ENCODE measurements at places on chromosomes 3 and 15. TPM values are rescaled to one million over a fixed set of nuclear protein-coding genes. Genes with fewer than 3 reads are reported as not detected.

The GMNC gene
- 1.3 TPM for total RNA-seq

GRCh38 chr3:71724584-71725270 is 475 bp downstream of the EIF4E3 start:
- H3K36me3 ChIP-seq: no peaks in the 10 kb centered on the region
- H3K4me1 ChIP-seq: peaks cover 21% of the 10 kb centered on the region
- H3K27me3 ChIP-seq: no peaks in the 10 kb centered on the region

- no peaks in the 10 kb centered on the region for H3K27me3 ChIP-seq
- no peaks in the 10 kb centered on the region for H3K36me3 ChIP-seq
- peaks cover 17% of the 10 kb centered on the region for H3K4me1 ChIP-seq
- H3K27ac ChIP-seq: peak overlapping the region; percentile 87
- peak; percentile 24 for DNase-seq
- H3K4me3 ChIP-seq: no peak overlapping the region
Observed at GRCh38 chr3:46662771-46663551, 30.5 kb downstream of the ALS2CL start.

The SYNPR gene
- not detected for total RNA-seq

The CSPG4 gene
- total RNA-seq: 19.8 TPM

The PLD1 gene
- 69.4 TPM for total RNA-seq

DNA sequence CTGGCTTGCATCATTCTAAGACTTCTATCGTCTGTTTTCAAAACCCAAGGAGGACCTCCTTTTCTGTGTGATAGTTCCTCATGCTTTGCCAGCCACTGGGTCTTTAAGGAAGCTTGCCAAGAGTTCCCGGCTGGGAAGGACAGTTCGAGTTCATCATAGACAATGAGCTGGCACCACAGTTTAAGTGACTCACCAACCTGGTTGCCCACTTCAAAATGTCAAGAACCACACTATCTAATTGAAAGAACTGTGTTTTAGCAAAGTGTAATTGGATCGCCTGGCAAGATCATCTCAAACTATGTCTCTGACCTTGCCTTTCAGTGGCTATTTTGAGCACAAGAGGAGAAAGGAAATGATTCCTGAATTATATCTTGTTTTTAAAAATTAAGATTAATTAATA is 27.9 kb downstream of the SOX2 start:
- H3K4me3 ChIP-seq: no peak overlapping the region
- DNase-seq: no peak
- H3K4me1 ChIP-seq: no peaks in the 10 kb centered on the region
- peaks cover 63% of the 10 kb centered on the region for H3K27me3 ChIP-seq
- H3K36me3 ChIP-seq: no peaks in the 10 kb centered on the region

GRCh38 chr15:40192942-40193341 is 32.1 kb downstream of the BUB1B start:
- H3K27ac ChIP-seq: no peak overlapping the region
- no peak for DNase-seq
- H3K4me1 ChIP-seq: no peaks in the 10 kb centered on the region
- no peaks in the 10 kb centered on the region for H3K36me3 ChIP-seq

The ADAM10 gene
- total RNA-seq: 91.0 TPM

DNA sequence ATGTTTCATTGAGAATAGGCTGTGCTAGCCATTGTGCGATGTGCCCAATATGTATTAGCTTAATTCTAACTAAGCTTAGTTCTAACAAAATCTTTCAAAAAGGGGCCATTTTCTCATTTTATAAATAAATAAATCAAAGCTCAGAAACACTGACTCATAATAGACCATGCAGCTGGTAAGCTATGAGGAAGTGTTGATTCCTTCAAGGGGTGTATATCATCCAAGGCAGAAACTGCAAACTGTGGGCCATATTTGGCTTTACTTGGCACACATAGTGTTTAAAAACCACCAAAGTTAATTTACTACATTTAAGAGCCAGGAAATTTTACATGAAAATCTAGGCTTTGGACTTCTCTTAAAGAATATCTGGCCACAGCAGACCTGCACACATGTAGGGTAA is 136.5 kb downstream of the ZNF621 start:
- DNase-seq: no peak
- H3K27ac ChIP-seq: no peak overlapping the region
- H3K36me3 ChIP-seq: no peaks in the 10 kb centered on the region
- H3K4me1 ChIP-seq: no peaks in the 10 kb centered on the region
- H3K4me3 ChIP-seq: no peak overlapping the region

- H3K4me1 ChIP-seq: no peaks in the 10 kb centered on the region
- DNase-seq: no peak
- H3K4me3 ChIP-seq: no peak overlapping the region
- H3K36me3 ChIP-seq: no peaks in the 10 kb centered on the region
Observed at GRCh38 chr3:188976407-188976806, 195.4 kb upstream of the TPRG1 start.

DNA sequence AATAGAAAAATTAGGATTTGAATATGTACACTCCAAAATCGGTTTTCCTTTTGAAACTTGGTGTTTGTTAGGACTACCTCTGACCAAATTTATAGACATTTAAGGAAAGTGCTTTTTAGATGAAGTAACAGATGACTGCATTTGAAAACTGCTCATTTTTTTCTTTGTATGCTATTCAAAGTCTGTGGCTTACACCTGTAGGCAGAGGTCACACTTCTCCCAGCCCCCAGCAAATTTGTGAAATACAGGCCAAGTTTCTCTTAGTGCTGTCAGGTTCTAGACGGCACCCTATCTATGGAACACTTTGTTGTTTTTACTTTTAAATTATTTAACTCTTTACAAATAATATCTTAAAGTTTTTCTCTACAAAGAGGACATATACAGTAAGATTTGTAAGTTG is 100.8 kb upstream of the C15orf61 start:
- no peaks in the 10 kb centered on the region for H3K27me3 ChIP-seq
- H3K4me3 ChIP-seq: no peak overlapping the region
- DNase-seq: no peak
- no peak overlapping the region for H3K27ac ChIP-seq
- H3K36me3 ChIP-seq: no peaks in the 10 kb centered on the region
- no peaks in the 10 kb centered on the region for H3K4me1 ChIP-seq

The CCDC71 gene
- 16.9 TPM for total RNA-seq

GRCh38 chr3:33134026-33134625 is 20.3 kb downstream of the CRTAP start:
- H3K36me3 ChIP-seq: peaks cover 39% of the 10 kb centered on the region
- H3K4me1 ChIP-seq: no peaks in the 10 kb centered on the region
- no peak overlapping the region for H3K27ac ChIP-seq

GRCh38 chr3:194103505-194103904 is 32.4 kb upstream of the HES1 start:
- no peak overlapping the region for H3K4me3 ChIP-seq
- peaks cover 4% of the 10 kb centered on the region for H3K4me1 ChIP-seq
- DNase-seq: no peak
- H3K27ac ChIP-seq: no peak overlapping the region

- H3K4me3 ChIP-seq: no peak overlapping the region
- H3K27ac ChIP-seq: no peak overlapping the region
- H3K27me3 ChIP-seq: no peaks in the 10 kb centered on the region
- H3K36me3 ChIP-seq: no peaks in the 10 kb centered on the region
- no peak for DNase-seq
- peaks cover 5% of the 10 kb centered on the region for H3K4me1 ChIP-seq
Observed at GRCh38 chr3:159938714-159939113, 49.9 kb upstream of the IL12A start.

DNA sequence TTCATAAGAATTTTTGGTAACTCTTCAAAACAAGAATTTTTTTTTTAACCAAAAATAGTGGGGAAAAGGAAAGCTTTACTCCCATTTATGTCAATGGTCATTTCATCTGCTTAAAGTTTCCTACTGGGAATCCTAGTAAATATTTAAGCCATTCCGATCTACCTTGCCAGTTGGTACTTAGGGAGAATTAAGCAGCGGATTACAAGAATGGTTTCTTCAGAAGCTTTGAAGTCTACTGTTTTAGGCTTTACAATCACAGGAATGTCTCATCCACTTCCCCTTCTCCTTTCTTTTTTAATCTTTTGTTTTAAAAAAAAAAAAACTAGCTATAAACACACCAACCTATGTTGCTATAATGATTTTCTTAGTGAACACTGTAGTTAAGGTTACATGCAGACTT is 341.4 kb upstream of the ATP11B start:
- DNase-seq: no peak
- no peak overlapping the region for H3K27ac ChIP-seq
- no peaks in the 10 kb centered on the region for H3K27me3 ChIP-seq

- DNase-seq: no peak
- no peaks in the 10 kb centered on the region for H3K36me3 ChIP-seq
- no peak overlapping the region for H3K4me3 ChIP-seq
- H3K27me3 ChIP-seq: no peaks in the 10 kb centered on the region
- H3K27ac ChIP-seq: no peak overlapping the region
- H3K4me1 ChIP-seq: peaks cover 51% of the 10 kb centered on the region
Observed at GRCh38 chr3:17190353-17191078, 305.8 kb downstream of the PLCL2 start.

The PRICKLE2 gene
- total RNA-seq: 8.3 TPM

- H3K27ac ChIP-seq: peak overlapping the region; percentile 66
- peaks cover 71% of the 10 kb centered on the region for H3K4me1 ChIP-seq
- DNase-seq: no peak
Observed at GRCh38 chr15:63596676-63597037, 530 bp upstream of the FBXL22 start.

DNA sequence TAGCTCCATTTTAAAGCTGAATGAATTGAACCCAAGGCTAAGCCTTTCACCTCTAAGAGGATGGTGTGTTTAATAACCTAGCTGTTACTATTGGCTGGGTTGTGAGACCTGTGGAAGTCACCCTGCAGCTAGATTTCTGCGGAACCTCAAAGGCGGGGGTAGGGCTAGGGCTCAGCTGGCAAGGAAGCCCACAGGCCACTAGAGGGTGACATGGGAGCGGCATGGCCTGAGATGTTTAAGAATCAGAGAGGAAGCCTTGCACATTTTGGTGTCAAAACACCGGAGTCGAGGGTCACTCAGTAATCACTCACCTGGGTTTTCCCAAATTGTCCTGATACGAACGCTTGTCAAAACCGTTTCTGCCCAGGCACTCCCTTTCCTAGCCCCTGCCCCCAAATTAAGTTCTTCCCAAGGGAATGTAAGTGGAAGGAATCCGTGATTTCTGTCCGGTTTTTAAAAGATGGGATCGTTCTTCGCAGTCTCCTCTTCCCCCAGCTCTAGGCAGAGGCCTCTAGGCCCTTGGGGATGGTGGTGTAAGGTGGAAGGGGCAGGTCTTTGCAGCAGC is 3.8 kb upstream of the ACAD9 start:
- no peak overlapping the region for H3K4me3 ChIP-seq
- H3K27me3 ChIP-seq: no peaks in the 10 kb centered on the region
- DNase-seq: peak; percentile 25
- no peak overlapping the region for H3K27ac ChIP-seq
- no peaks in the 10 kb centered on the region for H3K36me3 ChIP-seq
- H3K4me1 ChIP-seq: peaks cover 19% of the 10 kb centered on the region

The GADL1 gene
- total RNA-seq: 0.45 TPM

DNA sequence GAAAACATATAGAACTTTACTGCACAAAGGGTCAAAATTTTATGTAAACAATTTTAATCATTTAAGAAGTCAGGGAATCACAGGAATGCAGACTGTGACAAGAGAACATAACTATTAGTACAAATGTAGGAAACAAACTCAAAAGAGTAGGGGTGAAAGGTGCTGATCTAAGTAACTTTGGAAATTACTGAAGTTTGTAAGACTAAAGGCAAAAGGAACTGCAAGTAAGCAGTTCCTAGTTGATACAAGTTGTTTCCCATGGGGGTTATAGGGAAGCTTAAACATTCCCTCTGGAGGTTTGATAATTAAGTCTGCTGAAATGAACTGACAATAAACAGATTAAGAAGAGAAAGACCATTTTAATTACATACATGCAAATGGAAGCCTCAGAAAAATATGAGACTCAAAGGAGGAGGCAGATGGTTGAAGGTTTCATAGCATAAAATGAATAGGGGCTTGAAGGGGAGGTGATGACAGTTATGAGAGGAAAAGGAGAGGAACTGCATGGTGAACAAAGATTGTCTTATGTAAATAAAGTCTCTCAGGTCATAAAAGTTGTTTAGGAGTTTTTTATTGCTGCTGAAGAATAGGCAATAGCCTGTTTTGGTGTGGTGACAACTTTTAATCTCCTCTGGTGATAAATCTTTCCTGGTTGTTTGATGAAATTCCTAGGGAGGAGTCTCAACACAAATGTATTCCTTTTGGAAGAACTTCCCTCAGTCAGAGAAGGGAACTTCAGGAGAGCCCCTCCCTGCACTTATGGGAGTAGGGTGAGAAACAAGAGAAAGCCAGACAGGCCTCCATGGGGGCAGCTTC is 17.1 kb downstream of the SETMAR start:
- H3K4me3 ChIP-seq: no peak overlapping the region
- peak overlapping the region; percentile 0 for H3K27ac ChIP-seq
- H3K4me1 ChIP-seq: peaks cover 5% of the 10 kb centered on the region
- H3K27me3 ChIP-seq: no peaks in the 10 kb centered on the region
- no peak for DNase-seq

DNA sequence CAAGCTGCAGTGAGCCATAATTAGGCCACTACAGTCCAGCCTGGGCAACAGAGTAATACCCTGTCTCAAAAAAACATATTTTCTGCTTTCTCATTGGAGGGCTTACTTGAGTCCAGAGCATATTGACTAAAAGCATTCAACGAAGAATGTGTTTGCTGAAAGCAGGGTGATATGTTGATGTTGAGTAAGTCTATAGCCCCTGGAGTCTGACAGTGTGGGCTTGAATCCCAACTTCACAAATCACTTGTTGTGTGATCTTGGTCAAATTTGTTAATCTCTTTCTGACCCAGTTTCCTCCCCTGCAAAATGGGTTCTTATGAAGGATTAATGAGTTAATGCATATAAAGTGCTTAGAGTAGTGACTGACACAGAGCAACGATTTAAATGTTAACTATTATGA is 403.9 kb downstream of the MECOM start:
- no peaks in the 10 kb centered on the region for H3K36me3 ChIP-seq
- H3K27me3 ChIP-seq: no peaks in the 10 kb centered on the region
- H3K4me1 ChIP-seq: peaks cover 43% of the 10 kb centered on the region
- no peak overlapping the region for H3K4me3 ChIP-seq
- DNase-seq: no peak

The TIGIT gene
- total RNA-seq: 0.14 TPM

The FSIP1 gene
- 0.15 TPM for total RNA-seq

GRCh38 chr15:74808078-74808839 is 4.4 kb upstream of the LMAN1L start:
- H3K4me1 ChIP-seq: no peaks in the 10 kb centered on the region
- no peaks in the 10 kb centered on the region for H3K27me3 ChIP-seq
- peak; percentile 62 for DNase-seq
- H3K4me3 ChIP-seq: no peak overlapping the region
- H3K36me3 ChIP-seq: no peaks in the 10 kb centered on the region

DNA sequence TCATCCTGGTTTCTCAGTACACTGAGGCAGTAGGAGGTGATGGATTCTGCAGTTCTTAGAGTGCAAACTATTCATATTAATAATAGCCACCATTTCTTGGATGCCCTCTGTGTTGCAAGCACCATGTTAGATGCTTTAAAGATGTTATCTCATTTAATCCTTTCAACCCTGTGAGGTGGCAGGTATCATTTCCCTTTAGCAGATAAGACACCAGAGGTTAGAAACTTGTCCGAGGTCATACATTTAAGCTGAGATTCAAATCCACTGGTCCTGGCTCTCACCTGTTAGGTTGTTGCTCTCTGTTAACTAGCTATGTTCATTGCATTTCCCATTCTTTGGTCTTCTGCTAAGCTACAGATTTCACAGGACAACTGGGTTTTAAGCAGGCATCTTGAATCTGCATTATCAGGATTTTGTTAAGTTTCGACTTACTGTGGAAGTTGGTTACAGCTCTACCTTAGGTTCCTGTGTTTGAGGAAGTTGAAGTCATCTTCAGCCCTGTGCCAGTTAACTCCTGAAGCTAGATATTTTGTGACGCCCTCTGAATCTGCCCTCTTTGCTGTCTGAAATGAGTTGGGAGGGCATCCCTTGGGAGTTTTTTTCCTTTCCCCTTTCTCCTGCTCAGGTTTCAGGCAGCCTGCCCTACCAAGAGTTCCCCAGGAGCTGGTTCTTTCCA is 6.4 kb downstream of the PDE8A start:
- H3K36me3 ChIP-seq: no peaks in the 10 kb centered on the region
- DNase-seq: no peak
- no peaks in the 10 kb centered on the region for H3K27me3 ChIP-seq
- no peak overlapping the region for H3K27ac ChIP-seq
- no peak overlapping the region for H3K4me3 ChIP-seq
